ENCODE measurements at places on chromosomes 16 and 17.

DNA sequence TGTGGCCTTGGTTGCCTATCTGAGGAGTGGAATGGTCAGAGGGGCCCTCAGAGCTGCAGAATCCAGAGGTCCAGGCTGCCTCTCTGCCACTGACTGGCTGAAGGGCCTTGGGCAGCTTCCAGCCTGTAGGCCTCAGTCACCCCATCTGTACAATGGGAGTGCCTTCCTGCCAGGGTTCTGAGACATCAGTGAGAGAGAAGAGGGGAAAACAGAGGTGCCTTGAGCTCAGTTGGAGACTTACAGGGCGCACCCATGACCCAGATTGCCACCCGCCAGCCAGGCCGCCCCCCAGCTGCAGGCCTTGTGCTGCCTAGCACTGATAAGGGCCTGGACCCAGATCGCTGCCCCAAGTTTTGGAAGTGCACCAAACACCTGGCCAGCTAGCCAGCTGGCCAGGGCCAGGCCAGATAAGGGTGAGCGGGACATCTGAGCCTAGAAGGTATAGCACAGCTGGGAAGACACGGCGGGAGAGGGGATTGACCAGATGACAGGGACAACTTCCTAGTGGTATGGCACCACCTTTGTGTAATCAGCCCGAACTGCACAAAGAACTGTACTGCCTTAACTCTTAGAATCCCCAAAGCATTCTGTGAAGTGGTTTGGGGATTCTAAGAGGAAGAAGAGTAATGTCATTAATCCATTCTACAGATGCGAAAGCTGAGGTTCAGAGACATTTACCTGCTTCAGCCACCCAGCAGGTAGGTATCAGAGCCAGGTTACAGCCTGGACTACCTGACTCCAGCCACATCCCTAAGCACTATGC, 1.4 kb downstream of the SLC4A1 start:
- DNase-seq = no peak

DNA sequence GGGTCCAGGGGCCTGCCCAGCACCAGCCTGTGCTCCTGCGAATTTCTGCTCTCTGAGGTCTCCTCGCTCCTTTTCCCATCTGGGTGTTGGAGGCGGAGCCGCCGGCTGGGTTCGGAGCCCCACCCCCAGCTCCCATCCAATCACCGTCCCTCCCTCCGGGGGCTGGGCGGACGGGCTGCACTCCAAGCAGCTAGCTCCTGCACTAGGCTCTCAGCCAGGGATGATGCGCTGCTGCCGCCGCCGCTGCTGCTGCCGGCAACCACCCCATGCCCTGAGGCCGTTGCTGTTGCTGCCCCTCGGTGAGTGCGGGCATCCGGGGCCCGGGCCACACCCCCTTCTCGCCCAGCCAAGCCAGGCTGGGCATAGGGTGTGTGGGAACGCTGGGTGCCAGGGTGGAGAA, at the start of gene NRN1L:
Gene NRN1L (plus strand): TSS at position 202 of the 400 bp plus-strand sequence. CDS start 19 bp downstream, at position 221.
- no peak for DNase-seq

DNA sequence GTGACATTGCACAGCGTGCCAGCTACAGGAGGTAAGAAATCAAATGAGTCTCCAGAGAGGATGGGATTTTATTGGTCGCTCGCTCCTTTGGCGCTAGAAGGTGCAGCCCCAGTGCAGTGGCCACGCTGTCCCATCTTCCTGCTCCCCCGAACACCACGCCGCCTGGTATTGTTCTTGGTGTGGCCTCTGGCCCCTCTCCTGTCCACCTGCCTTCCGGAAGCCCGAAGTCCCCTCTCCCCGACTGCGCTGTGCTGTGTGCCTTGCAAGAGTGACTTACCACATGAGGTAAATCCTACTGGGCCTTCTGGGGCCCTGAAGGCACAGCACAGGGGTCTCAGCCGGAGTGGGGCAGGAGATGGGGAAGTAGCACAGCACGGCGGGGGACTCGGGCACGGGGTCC, 58.2 kb downstream of the MARCHF10 start:
- DNase-seq = no peak

DNA sequence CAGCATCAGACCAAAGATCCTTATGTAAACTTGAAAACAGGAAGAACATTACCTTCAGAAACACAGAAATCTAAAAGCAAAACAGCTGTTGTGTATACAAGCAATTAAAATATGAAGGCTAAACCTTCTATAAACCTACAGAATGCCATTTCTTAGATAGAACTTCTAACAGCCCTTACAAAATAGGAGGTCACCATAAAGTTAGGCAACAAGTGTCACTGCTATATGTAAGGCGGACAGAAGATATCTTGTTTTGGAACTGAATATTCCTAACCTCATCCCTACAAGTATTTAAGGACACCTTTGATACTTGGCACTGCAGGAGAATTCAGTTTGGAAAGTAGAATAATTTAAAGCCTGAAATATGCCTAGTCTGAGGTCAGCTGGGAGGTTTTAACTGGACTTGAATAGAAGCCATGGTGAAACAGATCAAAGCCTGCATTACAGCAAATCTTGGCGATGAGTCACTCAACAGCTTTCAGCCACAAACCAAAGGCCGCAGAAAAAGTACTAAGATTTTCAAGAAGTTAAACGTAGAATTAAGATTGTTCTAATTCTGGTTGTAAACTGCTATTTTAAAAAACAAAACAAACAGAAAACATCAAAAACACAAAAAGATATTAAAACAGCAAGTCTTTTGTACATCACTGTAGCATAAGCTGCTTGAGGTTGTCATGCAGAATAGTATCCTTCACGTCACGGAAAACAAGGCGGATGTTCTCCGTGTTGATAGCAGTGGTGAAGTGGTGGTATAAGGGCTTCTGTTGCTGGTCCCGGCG, 42.7 kb downstream of the GNA13 start:
- DNase-seq = no peak

DNA sequence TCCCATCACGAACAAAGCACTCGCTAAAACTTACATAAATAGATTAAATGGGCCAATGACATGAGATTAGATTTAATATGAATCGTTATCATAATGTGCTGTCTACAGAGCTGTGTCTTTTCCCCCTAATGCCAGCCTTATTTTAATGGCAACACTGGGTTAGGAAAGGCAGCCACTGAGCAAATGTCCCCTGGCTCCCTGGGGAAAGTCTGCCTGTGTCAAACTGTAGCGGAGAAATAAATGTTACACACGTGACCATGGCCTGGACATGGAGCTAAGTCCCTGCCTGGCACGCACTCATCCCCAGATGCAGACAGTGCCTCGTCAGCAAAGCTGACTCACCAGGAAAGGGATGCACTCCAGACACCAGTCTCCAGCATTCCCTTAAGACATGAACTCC, 61.3 kb upstream of the SDK2 start:
- no peak for DNase-seq

GRCh38 chr17:82952019-82952418, 112.2 kb upstream of the ZNF750 start:
- no peak for DNase-seq

DNA sequence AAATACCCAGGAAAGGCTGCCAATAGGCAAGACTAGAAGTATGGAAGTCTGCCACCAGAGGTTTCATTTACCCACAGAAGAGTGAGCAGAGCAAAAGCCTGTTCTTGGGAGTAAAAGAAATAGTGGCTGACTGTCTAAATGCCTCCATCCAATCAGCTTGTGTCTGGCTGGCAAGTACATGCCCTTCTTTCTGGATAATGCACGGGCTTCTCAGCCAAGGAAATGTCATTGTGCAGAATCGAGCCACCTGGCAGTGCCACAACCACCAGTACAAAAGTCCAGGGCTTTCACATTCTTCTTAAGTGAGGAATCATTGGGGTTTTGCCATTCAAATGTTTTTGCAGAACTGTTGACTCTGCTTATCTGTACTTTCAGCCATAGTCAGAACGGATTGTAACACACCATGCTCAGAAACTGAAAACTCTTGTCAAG, 10.1 kb upstream of the ERCC4 start:
- no peak for DNase-seq

- DNase-seq = no peak
These were observed 36.6 kb downstream of the ANKRD11 start for GRCh38 chr16:89453501-89454321.

DNA sequence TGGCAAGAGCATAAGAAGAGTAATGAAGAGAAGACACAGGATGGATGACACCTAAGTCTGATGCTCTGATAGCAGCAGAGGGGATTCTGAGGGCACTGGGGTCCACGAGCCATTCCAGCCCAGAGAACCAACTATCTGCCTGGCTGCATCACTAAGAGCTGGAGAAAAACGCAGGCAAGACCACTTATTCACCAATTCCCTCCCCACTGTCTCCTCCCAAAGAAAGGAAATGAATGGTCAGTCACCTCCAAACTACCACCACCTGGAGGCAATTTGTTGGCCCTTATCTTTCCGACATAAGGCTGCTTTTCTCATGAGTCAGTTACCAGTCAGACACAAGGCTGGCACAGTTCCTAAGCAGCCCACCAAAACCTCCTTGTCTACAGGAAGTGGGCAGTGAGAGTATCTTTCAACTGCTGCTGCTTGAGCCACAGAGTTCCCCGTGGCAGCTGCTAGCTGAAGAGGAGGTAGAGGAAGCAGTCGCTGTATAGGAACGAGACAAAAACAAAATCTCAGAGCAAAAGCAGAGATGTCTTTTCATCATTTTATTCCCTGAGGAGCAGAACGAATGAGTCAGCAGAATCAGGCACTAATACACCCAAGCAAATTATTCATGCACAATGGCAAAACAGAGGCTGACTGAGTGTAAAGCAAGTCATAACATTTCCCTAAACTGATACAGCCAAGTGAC, 111.1 kb downstream of the SMG6 start:
- no peak for DNase-seq

- DNase-seq = peak; percentile 62
These were observed at the start of gene KIFC3 for GRCh38 chr16:57802341-57803133. TSS of gene KIFC3 (minus strand) at chr16:57802491. CDS start at chr16:57798243, 4,248 bp downstream.

- DNase-seq = no peak
These were observed 2274.7 kb downstream of the TP53TG3F start for GRCh38 chr16:35733971-35734702.

- peak; percentile 30 for DNase-seq
These were observed at the start of gene SDR42E2 for GRCh38 chr16:22161999-22162655. TSS of gene SDR42E2 (plus strand) at chr16:22162506. CDS start at chr16:22165583, 3,077 bp downstream.

GRCh38 chr16:70478912-70479341, 24.5 kb downstream of the FCSK start:
- no peak for DNase-seq

DNA sequence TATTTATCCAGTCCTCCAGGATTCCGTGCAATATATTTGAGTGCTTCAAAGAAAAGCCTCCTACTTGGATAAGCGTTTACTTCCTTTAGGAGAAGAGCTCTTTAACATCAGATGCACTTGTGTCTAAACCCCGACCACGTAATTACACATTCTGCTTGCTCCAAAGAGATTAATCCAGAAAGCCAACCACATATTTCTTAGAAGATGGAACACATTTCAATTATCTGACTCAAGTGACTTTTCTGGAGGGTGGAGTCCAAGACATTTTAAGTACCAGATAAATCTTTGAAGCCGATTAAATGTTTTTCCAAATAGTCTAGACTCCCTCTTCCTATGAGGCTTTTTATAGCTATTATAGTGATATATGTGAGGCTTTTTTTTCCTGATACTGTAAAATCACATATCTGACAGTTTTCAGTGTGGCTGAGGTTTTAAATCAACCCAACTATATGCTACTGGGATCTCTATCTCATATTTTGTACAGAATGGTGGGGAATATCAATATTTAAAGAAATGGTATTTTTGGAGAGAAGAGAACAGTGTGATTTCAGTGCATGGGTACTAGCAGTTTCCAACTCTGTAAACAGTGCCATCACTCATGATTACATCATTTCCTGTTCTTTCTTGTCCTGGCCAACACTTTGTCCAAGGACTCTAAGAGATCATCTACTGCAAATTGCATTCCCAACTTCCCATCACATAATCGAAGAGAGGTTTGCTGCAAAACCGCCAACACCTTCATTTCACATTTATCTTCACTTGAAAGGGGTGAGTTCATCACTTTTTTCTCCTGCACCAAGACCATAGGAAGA, 192.4 kb upstream of the HSBP1 start:
- DNase-seq = no peak

GRCh38 chr17:7706631-7707354, 1.8 kb downstream of the EFNB3 start:
- no peak for DNase-seq

DNA sequence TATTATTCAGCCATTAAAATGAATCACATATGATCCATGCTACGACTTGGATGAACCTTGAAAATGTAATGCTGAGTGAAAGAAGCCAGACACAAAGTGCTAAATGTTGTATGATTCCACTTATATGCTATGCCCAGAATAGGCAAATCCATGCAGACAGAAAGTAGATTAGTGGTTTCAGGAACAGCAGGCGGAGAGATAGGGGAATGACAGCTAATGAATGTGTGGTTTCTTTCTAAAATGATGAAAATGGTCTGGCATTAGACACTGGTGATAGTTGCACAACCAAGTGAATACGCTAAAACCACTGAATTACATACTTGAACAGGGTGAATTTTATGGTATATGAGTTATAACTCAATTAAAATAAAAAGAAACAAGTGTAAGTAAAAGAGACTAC, 121.8 kb upstream of the NOG start:
- no peak for DNase-seq

DNA sequence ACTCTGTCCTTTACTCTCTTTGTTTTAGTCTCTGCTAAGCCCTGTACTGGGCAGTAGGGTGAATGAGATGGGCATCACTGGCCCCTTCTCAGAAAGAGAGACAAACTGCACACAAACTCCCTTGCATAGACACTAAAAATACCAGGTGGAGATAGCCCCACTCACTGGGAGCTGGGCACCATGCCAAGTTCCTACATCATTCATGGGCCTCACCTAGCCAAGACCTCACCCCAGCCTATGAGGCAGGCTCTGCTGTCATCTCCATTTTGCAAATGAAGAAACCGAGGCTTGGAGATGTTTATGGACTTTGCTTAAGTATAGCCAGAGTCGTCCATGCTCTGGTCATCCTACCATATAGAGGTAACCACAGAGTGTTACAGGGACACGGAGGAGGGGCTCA, 499.8 kb upstream of the CDH11 start:
- no peak for DNase-seq

DNA sequence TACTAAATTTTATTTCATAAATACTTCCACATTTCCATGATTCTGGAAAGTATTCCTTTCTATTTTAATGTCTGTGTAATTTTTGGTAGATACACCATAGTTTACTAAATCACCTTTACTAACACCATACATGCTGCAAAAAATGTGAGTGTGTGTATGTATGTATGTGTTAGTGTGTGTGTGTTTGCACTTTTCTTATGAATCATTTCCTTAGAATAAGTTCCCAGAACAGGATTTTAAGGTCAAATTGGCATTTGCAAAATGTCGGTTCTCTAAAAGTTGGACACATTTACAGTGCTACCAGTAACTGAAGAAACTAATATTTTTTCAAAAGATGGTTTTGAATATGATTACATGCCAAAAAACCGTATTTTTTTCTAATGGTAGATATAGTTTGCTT, 137.1 kb downstream of the CYB561 start:
- DNase-seq = no peak
